Smooth muscle cell of the pulmonary artery (primary cell): ENCODE measurements at places on chromosomes 4 and X. TPM values are rescaled to one million over a fixed set of nuclear protein-coding genes. Genes with fewer than 3 reads are reported as not detected.

The MMRN1 gene
- total RNA-seq, result 0.20 and 1.4 TPM in 2 replicates

The MAGEA4 gene
- total RNA-seq, result not detected in 2 replicates

The F11 gene
- total RNA-seq, result not detected in 2 replicates

The ZCCHC18 gene
- total RNA-seq, result 0.52 and 1.7 TPM in 2 replicates

The DTHD1 gene
- not detected in 2 replicates for total RNA-seq

The IL2 gene
- total RNA-seq, result not detected in 2 replicates

The SEPTIN11 gene
- total RNA-seq, result 122 and 211 TPM in 2 replicates

The TEX13D gene
- total RNA-seq, result not detected in 2 replicates

The GAR1 gene
- total RNA-seq, result 2.4 and 3.7 TPM in 2 replicates

The TMPRSS11B gene
- not detected in 2 replicates for total RNA-seq

The N4BP2 gene
- 2.5 and 3.5 TPM in 2 replicates for total RNA-seq

The NCAPG gene
- total RNA-seq, result 3.7 and 9.5 TPM in 2 replicates

The F9 gene
- not detected in 2 replicates for total RNA-seq

The PARM1 gene
- total RNA-seq, result 2.7 and 3.0 TPM in 2 replicates

The TEX13C gene
- total RNA-seq, result not detected in 2 replicates

The XAGE1B gene
- not detected in 2 replicates for total RNA-seq

The FHDC1 gene
- total RNA-seq, result 0.20 and 0.26 TPM in 2 replicates

The MTNR1A gene
- total RNA-seq, result not detected in 2 replicates

The GRIA2 gene
- total RNA-seq, result 0.26 TPM in 1 of 2 replicates, not detected in the other

The KLF8 gene
- 2.2 and 4.9 TPM in 2 replicates for total RNA-seq

The TCEAL5 gene
- total RNA-seq, result not detected in 2 replicates

The DCHS2 gene
- total RNA-seq, result not detected in 2 replicates

The UGT2B15 gene
- total RNA-seq, result not detected in 2 replicates

The IDS gene
- 105 and 160 TPM in 2 replicates for total RNA-seq

The TENM3 gene
- total RNA-seq, result 1.2 and 17.2 TPM in 2 replicates

The SYAP1 gene
- 29.6 and 33.9 TPM in 2 replicates for total RNA-seq

The TBX22 gene
- total RNA-seq, result not detected in 2 replicates

The ZCCHC12 gene
- not detected in 2 replicates for total RNA-seq

The UGT2A1 gene
- total RNA-seq, result not detected in 2 replicates

The AGTR2 gene
- not detected in 2 replicates for total RNA-seq

The H2BW2 gene
- not detected in 2 replicates for total RNA-seq

The AFM gene
- total RNA-seq, result not detected in 2 replicates

The AKAP14 gene
- total RNA-seq, result not detected in 2 replicates

The PRR32 gene
- not detected in 2 replicates for total RNA-seq

The FAM156A gene
- 15.6 and 16.5 TPM in 2 replicates for total RNA-seq

The BST1 gene
- total RNA-seq, result 21.0 and 55.3 TPM in 2 replicates

The MMGT1 gene
- total RNA-seq, result 14.6 and 19.9 TPM in 2 replicates

The DMRTC1B gene
- total RNA-seq, result not detected in 2 replicates

The CCNA2 gene
- total RNA-seq, result 5.1 and 14.4 TPM in 2 replicates

The FGF13 gene
- total RNA-seq, result 0.13 and 0.86 TPM in 2 replicates

The DGKK gene
- not detected in 2 replicates for total RNA-seq

The STOX2 gene
- total RNA-seq, result 1.1 and 1.2 TPM in 2 replicates

The SUPT20HL2 gene
- total RNA-seq, result not detected in 2 replicates

The KCNE5 gene
- 0.50 and 0.52 TPM in 2 replicates for total RNA-seq

The BBS12 gene
- 4.7 and 7.9 TPM in 2 replicates for total RNA-seq

The UGT2B7 gene
- not detected in 2 replicates for total RNA-seq

The DRD5 gene
- not detected in 2 replicates for total RNA-seq

The MTCP1 gene
- total RNA-seq, result 6.8 and 9.6 TPM in 2 replicates
